Astrocyte (in vitro differentiated cells and primary cell): ENCODE measurements at places on chromosomes 2 and 18.

DNA sequence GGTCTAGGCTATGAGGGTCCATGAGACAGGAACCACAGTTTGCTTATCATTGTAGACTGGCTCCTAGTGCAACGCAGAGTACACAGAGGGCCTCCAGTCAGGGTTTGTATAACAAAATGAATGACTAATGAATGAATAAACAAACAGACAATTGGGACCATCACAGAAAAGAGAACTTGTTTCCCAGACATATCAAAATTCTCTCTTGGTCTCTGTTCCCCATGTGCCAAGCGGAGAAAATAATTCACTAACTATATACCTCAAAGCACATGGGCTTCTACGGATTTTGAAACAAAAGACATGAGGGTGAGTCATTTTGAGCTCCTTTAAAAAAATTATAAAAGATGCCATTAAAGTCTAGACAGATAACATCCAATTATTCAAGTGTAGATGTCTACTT, 28.0 kb downstream of the INO80C start:
- no peak for DNase-seq

DNA sequence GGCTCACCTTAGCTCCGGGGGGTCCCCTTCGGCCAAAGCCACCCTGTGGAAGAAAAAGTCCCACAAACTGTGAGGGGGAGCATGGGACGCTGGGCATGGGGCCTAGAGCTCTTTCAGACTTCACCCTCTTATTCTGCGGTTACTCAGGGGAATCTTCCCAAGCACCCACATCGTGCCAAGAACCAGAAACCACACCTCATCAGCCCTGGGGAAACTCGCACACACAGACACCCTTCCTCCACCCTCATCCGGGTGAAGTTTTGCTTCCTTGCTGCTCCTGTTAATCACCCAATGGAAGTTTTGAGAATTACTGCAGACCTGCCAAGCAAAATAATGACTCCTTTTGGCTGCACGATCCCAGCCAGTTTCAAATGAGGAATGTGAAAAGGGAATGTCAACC, 59.1 kb downstream of the COL6A3 start:
- DNase-seq = peak; percentile 98

- DNase-seq = no peak
These were observed 53.7 kb upstream of the NPAS2 start for GRCh38 chr2:100766256-100766655.

GRCh38 chr2:40370007-40370395, 81.9 kb downstream of the SLC8A1 start:
- DNase-seq = peak; percentile 87

DNA sequence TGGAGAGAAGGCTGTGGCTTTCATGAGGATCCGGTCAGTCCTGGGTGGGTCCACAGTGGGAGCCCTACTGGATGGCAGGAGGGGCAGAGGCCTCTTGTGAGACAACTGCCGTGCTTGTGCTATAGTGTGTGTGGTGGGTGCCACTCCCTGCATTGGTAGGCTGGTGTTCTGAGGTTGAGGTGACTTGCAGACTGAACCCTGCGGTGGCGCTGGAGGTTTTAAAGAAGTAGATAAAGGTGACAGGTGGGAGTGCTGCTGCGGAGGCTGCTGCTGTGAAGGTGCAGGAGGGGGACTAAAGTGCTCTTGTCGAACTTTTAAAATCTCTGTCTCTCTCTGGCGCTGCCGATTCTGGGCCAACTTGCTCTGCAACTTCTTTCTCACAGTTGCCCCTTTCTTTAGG, 29.7 kb downstream of the INO80D start:
- DNase-seq = no peak

DNA sequence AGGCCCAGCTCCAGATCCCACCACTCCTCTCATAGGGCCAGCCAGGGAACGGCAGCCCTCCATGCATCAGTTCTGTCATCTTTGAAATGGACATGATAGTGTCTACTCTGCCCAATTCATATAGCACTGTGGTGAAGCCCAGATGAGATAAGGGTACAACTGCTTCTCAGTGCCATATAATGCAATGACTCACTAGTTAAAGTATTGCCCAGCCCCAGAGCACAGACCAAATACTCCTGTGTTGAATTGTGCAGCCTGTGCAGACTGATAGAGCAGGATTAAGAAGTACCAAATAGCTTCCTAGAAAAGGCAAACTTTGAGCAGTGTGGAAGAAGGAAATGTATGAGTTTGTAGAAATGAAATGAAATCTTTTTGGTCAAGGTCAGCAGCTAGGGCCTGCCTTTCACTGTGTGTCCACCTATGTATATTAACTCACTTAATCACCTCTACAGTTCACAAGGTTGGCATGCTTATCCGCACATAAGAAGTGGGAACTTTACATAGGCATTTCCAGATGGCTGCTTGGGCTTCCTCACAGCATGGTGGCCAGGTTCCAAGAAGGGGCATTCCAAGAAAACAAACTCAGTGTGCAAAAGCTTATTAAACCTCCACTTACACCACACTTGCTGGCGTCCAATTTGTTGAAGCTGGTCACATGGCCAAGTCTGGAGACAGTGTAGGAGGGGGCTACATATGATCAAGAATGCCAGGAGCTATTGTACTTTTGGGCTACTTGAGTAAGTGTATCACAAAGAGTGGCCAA, 102.8 kb upstream of the COPS8 start:
- DNase-seq = no peak
